Breast epithelium (tissue), 4 donors: ENCODE measurements at places on chromosomes 5 and 9. TPM values are rescaled to one million over a fixed set of nuclear protein-coding genes. Genes with fewer than 3 reads are reported as not detected.

DNA sequence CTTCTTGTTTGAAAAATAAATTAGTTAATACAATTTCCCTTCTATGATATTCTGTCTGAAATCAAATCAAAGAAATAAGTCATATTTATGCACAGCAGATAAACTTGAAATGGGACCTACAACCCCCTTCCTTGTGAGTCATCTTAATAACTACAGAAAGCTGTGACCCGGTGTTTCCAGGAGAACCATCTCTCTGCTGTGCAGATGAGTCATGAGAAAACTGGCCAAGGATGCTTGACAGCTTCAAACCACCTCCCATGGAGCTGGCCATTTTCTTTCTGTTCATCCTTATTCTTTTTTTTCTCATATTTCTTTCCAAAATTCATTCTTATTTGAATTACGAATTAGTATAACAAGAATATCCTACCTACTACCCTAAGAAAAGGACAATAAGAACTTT is 43.4 kb upstream of the NR4A3 start:
- no peak overlapping the region for H3K27ac ChIP-seq
- H3K27me3 ChIP-seq, result no peaks in the 10 kb centered on the region
- no peak for DNase-seq
- no peaks in the 10 kb centered on the region for H3K36me3 ChIP-seq

DNA sequence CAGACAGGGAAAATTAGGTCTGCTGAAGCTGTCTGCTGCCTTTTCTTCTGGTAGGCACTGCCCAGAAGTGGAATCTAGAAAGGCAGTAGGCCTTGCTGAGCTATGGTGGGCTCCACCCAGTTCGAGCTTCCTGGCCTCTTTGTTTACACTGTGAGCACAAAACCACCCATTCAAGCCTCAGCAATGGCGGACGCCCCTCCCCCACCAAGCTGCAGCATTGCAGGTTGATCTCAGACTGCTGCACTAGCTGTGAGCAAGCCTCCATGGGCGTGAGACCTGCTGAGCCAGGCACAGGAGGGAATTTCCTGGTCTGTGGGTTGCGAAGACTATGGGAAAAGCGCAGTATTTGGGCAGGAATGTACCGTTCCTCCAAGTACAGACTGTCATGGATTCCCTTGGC is 18.5 kb downstream of the AGTPBP1 start:
- H3K27ac ChIP-seq, result no peak overlapping the region
- no peaks in the 10 kb centered on the region for H3K27me3 ChIP-seq
- H3K4me3 ChIP-seq, result no peak overlapping the region
- H3K4me1 ChIP-seq, result no peaks in the 10 kb centered on the region

- H3K36me3 ChIP-seq, result peaks cover 10% of the 10 kb centered on the region
- H3K27ac ChIP-seq, result peak overlapping the region; percentile 90
- H3K4me3 ChIP-seq, result peak overlapping the region; percentile 71
- H3K4me1 ChIP-seq, result peaks cover 17% of the 10 kb centered on the region
Observed at GRCh38 chr5:179795863-179796833, 2.4 kb downstream of the LTC4S start.

DNA sequence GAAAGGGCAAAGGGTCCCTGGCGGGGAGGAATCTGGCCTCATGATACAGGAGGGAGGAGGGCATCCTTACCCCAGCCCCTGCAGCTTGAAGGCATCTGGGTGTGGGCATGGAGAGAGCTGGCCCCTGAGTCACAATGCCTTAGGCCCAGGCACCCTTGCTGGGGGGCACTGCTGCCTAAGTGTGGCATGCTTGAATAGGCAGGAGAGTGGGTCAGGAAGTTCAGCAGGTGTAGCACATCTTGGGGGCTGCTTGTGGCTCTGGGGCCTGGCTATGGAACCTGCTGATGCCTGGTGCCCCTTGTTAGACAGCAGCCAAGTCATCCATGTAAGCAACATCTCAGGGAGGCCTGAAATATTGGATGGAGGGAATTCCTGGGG is 63.1 kb downstream of the HSPA4 start:
- no peaks in the 10 kb centered on the region for H3K27me3 ChIP-seq
- H3K36me3 ChIP-seq, result no peaks in the 10 kb centered on the region
- no peaks in the 10 kb centered on the region for H3K4me1 ChIP-seq
- H3K4me3 ChIP-seq, result no peak overlapping the region
- no peak overlapping the region for H3K27ac ChIP-seq

DNA sequence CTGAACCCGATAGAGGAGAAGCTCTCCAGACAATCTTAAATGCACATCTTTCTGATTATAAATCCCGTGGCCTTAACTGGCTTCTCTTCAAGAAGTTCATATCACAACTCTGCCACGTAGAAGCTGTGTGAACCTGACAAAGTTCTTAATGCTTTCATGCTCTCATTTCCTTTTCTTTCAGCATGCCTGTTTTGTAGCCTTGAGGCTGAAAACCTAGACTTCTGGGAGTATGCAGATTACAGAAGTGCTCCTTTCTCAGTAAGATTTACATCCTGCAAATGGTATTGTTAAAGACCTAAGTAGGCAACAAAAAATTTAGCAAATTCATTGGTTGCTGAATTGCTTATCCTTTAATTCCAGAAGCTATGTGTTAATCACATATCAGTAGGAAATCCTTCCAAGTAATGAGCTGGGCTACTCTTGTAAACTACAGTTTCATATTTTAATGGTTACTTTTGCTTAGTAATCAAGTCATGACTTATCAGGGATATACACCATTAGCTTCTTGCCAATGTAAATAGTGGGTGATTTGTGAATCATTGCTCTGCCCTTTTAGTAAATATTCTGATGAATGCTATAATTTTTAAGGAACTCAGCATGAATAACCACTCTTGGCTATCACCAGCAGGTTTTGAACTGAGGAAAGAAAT is 334.7 kb downstream of the FBXL7 start:
- no peaks in the 10 kb centered on the region for H3K36me3 ChIP-seq
- no peak overlapping the region for H3K4me3 ChIP-seq
- no peak overlapping the region for H3K27ac ChIP-seq
- no peaks in the 10 kb centered on the region for H3K4me1 ChIP-seq
- H3K27me3 ChIP-seq, result no peaks in the 10 kb centered on the region
- DNase-seq, result no peak

- H3K4me3 ChIP-seq, result peak overlapping the region; percentile 71
- DNase-seq, result no peak
- peak overlapping the region; percentile 74 for H3K27ac ChIP-seq
- H3K36me3 ChIP-seq, result no peaks in the 10 kb centered on the region
- H3K27me3 ChIP-seq, result no peaks in the 10 kb centered on the region
Observed at GRCh38 chr5:83475391-83475863, 3.9 kb downstream of the VCAN start.

- DNase-seq, result no peak
- H3K36me3 ChIP-seq, result no peaks in the 10 kb centered on the region
- H3K4me1 ChIP-seq, result no peaks in the 10 kb centered on the region
- H3K4me3 ChIP-seq, result no peak overlapping the region
Observed at GRCh38 chr9:86064220-86064619, 35.1 kb downstream of the GOLM1 start.

- no peak overlapping the region for H3K4me3 ChIP-seq
- no peak overlapping the region for H3K27ac ChIP-seq
- H3K36me3 ChIP-seq, result no peaks in the 10 kb centered on the region
Observed at GRCh38 chr5:37860206-37860605, 20.4 kb upstream of the GDNF start.

GRCh38 chr9:4090491-4090890 is 209.4 kb downstream of the GLIS3 start:
- no peak overlapping the region for H3K4me3 ChIP-seq
- H3K4me1 ChIP-seq, result no peaks in the 10 kb centered on the region
- no peak overlapping the region for H3K27ac ChIP-seq
- no peaks in the 10 kb centered on the region for H3K36me3 ChIP-seq

DNA sequence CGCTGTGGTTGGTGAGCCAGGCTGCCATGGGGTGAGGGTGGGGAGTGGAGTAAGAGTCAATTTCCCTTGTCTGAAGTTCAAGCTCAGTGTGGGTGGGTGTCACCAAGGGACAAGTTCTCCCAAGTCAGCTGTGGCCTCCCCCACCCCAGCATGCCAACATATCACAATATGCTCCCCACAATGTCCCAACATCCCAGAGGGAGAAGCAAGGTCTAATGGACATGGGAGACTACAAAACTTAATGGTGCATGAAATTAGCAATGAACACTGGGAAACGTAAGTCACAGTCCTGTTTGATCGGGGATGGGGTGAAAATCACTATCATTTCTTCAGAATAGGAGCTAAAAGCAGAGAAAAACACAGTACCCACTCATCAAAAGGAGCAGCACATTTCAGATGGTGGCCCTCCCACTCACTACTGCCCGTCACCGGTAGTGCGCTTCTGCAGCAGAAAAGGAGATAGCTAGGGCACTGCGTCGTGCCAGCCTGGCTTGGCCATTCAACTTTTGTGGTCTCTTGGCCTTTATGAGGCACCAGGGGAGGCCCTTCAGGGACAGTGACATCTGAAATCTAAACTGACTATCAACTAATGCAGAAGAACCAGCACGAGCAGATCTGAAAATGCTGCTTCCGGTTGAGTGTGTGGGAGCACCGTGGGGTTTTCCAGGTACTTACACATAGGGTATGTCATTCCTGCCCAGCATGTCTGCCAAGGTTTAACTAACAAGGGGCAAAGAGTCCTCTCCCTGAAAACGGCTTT is 20.5 kb upstream of the NDFIP1 start:
- H3K27me3 ChIP-seq, result no peaks in the 10 kb centered on the region
- DNase-seq, result no peak
- no peaks in the 10 kb centered on the region for H3K36me3 ChIP-seq
- no peak overlapping the region for H3K27ac ChIP-seq

The SLC25A2 gene
- 2.0 TPM for total RNA-seq

The IL3 gene
- total RNA-seq, result not detected
